Stimulated activated CD4-positive, alpha-beta T cell treated with anti-CD3 and anti-CD28 coated beads, Interleukin-4, amount 100 ng/mL, for 24 hours (primary cell): ENCODE measurements at places on chromosomes 5 and 9.

- no peak for DNase-seq
Measured at GRCh38 chr9:35526087-35526801, 36.3 kb downstream of the RUSC2 start.

DNA sequence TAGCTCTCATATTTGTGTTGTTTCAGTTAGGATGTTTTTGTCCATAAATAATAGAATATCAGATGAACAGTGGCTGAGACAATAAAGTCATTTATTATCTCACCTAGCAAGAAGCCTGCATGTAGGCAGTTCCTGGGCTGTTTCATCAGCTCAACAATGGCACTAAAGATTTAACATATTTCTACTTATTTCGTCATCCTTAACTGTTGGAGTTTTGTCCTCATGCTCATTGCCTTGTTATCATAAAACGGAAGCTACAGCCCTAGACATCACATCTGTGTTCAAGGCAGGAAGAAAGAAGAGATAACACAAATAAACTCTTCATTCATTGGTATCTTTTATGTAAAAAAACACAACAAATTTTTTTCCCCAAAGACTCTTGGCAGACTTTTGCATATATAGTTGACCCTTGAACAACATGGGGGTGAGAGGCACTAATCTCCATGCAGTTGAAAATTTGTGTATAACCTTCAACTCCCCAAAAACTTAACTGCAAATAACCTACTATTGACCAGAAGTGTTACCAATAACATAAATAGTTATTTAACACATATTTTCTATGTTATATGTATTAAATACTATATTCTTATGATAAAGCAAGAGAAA is 277.2 kb upstream of the ADRA1B start:
- DNase-seq, result no peak

DNA sequence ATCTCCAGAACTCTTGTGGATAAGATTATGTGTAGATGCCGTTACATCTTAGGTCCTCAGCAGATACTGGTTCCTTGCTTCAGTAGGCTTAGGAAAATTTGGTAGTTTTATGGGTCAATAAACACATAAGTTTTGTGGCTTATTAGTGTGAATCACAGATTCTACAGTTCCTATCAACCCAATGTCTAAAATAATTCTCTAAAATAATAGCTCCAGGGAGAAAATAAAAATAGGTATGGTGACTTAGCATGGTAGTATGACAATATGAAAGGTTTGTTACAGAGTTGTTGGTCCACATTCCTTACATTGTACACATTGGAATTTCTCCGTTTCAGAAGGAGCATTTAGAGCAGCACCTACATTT is 91.7 kb downstream of the AOPEP start:
- DNase-seq, result no peak

DNA sequence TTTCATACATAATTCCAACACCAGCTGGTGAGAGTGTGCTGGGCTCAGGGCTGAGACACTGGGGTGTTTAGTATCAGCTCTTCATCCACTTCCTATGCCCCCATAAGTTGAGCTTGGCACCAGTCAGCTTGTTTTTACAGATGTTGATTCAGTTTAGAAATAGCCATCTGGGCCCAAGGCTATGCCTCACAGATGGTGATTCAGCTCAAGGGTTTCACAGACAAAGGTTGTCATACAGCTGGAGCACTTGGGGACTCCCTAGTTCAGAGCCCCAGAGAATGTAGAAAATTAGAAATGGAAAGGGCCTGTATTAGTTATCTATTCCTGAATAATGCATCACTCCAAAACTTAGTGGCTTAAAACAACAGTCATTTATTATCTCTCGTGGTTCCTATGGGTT is 10.3 kb upstream of the CRHBP start:
- no peak for DNase-seq

GRCh38 chr5:148224117-148224742 is 14.1 kb upstream of the MARCOL start:
- no peak for DNase-seq

DNA sequence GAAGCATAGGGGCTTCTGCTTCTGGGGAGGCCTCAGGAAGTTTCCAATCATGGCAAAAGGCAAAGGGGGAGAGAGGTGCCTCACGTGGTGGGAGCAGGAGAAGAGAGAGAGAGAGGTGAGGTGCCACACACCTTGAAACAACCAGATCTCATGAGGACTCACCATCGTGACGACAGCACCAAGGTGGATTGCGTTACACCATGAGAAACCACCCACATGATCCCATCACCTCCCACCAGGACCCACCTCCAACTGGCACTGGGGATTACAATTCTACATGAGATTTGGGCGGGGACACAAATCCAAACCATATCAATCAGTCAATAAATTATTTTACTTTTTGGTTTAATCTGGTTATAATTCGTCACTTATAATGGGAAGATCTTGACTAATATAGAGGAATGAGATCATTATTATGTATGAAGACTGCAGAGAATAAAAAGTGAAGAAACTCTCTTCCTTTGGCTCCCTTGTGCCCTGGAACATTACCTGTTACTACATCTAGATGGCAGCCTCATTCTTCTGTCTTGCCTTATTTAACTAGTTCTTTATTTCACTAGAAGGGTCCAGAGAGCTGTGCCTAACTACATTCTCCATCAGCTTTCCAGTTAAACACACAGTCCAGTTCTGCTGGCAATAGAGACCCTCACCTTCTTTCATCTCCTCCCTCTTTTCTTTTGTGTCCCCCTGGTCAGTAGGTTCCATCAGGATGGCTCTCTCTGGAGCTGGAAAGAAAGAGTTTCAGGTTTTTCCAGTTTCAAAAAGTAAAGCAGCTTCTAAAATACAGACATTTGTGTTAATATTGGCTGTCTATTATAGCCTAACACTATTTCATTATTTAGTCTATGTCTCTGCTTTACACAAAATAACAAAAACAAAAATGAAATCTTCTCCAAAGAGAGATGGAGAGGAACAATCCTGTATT is 21.7 kb upstream of the SPINK7 start:
- DNase-seq, result no peak

DNA sequence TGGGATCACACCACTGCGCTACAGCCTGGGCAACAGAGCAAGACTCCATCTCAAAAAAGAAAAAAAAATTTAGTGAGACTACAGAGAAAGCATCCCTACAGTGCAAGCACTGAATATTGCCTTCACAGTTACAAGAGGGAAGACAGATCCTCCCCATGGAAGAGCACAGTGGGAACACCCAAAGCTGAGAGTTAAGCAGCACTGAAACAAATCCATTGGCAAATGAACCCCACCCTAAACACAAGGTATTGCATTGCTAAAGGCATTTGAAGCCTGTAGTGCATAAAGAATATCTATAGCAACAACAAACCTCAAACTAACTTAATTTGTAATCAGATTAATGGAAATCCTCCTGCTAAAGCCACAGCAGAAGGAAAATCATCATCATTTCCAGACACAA is 27.1 kb downstream of the HTR1A start:
- no peak for DNase-seq

GRCh38 chr5:13766236-13766635 is 178.3 kb downstream of the DNAH5 start:
- no peak for DNase-seq

- no peak for DNase-seq
Measured at GRCh38 chr9:124894035-124894740, 32.3 kb downstream of the ARPC5L start.

DNA sequence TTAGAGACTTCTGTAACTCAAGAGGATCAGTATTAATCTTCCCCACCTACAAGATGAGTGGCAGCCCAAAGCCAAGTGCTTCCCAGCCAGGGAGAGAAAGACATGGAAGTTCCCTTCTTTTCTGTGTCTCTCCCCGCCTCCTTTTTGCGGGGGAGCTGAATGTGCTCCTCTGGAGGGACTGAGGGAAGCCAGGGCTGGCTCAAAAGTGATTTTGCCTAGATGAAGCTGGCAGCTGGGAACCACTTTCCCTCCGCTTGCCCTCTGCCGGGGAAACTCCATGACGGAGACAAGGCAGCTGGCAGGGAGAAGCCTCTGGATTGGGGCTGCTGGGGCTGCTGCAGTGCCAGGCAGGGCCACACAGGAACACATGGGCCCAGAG is 24.4 kb downstream of the EGR1 start:
- no peak for DNase-seq

GRCh38 chr5:32949286-32949970 is 238.3 kb downstream of the NPR3 start:
- no peak for DNase-seq

DNA sequence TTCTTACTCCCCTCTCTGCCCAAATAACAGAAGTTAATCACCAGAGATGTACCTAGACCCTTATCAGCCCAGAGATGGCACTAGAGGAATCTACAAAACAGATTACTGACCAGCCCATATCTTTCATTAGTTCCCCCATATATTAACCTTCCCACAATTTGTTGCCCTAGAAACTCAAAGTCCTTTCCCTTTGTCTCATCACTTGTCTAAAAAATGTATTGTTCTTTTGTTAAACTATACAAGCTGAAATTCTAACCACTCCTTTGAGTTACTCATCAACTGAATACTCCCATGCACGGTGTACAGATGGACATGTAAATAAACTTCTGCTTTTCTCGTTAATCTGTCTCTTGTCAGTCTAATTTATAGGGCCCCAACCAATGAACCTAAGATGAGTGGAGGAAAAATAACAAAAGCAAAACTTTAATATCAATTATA is 130.9 kb downstream of the CCDC192 start:
- no peak for DNase-seq

DNA sequence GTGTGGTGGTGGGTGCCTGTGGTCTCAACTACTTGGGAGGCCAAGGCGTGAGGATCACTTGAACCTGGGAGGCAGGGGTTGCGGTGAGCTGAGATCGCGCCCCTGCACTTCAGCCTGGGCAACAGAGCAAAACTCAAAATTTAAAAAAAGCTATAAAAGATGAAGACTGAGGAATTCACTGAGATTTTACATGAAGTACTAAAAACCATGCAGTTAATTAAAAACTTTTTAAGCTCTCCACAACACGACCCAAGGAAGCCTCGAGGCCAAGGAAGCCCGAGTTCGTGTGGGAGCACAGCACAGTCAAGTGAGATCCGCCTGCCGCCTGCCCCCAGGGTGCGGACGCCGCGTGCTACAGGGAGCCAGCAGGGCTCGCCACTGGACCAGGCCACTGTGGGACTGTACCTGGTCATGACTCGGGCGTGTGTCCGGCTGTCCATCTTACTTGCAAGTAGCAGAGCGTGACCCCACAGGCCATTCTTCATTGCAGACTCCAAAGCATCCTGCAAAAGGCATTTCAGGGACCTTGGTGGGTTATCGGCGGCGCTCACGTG is 21.2 kb upstream of the INPP5E start:
- no peak for DNase-seq

- no peak for DNase-seq
Measured at GRCh38 chr9:136944212-136944518, 373 bp downstream of the FBXW5 start.

- no peak for DNase-seq
Measured at GRCh38 chr5:75461679-75462078, 49.8 kb downstream of the CERT1 start.

DNA sequence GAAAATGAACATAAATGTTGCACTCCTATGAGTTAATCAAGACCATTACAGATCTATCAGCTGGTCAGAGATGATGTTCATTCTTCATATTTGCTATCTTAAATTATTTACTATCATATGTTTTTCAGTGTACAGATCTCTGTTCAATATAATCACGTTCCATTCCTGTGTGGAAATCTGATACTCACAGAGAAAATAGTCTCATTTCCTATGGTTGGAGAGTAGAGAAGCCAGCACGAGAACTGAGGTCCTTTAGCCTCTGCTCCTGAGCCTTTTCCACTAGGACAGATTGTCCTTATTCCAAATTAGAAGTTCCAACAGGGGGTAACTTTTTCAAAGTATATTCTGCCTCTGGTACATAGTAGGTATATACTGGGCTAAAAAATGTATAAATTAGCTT is 29.2 kb downstream of the UGCG start:
- DNase-seq, result no peak

DNA sequence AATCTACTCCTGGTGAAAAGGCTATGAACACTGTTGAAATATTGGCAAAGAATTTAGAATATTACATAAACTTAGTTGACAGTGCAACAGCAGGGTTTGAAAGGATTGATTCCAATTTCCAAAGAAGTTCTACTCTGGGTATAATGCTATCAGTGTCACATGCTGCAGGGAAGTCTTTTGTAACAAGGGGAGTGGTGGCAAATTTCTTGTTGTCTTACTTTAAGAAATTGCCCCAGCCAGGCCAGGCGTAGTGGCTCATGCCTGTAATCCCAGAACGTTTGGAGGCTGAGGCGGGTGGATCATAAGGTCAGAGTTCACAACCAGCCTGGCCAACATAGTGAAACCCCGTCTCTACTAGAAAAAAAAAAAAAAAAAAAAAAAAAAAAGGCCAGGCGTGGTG is 86.3 kb upstream of the OTULINL start:
- DNase-seq, result no peak

- DNase-seq, result no peak
Measured at GRCh38 chr9:25537808-25538207, 140.4 kb downstream of the TUSC1 start.

GRCh38 chr5:17991775-17992174 is 357.5 kb downstream of the TAF11L14 start:
- no peak for DNase-seq

DNA sequence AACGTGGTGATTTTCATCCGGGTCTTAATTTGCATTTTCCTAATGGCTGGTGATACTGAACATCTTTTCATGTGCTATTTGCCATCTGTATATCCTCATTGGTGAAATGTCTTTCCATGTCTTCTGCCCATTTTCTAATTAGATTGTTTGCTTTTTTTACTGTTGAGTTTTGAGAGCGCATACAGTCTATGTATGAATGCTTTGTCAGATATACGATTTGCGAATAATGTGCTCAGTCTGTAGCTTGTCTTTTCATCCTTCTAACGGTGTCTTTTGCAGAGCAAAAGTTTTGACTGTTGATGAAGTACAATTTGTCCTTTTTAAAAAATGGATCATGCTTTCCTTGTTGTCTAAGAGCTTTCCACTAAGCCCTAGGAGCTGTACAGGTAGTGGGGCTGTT is 143.0 kb downstream of the RGS3 start:
- no peak for DNase-seq

- no peak for DNase-seq
Measured at GRCh38 chr5:110512266-110512665, 214.2 kb downstream of the TMEM232 start.

GRCh38 chr9:95349091-95350038 is 31.9 kb upstream of the FANCC start:
- DNase-seq, result no peak

DNA sequence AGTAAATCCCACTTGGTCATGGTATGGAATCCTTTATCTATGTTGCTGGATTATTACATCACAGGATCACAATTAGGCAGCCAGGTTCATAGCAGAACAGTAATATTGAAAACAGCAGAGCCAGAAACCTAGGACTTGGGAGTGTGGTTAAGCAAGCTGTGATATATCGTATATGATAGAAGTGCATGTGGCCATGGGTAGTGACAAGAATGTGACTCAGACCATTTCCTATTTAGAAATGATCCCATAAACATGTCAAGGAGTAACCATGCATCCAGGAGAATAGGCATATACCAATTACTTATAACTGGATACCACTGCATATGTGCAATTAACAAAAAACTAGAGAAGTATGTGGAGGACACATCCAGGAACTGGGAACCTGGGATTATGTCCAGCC is 31.2 kb downstream of the AMBP start:
- DNase-seq, result no peak
